Activated CD4-positive, alpha-beta memory T cell treated with anti-CD3 and anti-CD28 coated beads, Interleukin-2, amount 10 ng/mL, durations not matched to agents 7 days and 5 days (primary cell): ENCODE measurements at places on chromosomes 3 and 15. TPM values are rescaled to one million over a fixed set of nuclear protein-coding genes. Genes with fewer than 3 reads are reported as not detected.

The ITIH1 gene
- total RNA-seq, result not detected

The ADCY5 gene
- not detected for total RNA-seq

The STRIT1 gene
- total RNA-seq, result not detected

DNA sequence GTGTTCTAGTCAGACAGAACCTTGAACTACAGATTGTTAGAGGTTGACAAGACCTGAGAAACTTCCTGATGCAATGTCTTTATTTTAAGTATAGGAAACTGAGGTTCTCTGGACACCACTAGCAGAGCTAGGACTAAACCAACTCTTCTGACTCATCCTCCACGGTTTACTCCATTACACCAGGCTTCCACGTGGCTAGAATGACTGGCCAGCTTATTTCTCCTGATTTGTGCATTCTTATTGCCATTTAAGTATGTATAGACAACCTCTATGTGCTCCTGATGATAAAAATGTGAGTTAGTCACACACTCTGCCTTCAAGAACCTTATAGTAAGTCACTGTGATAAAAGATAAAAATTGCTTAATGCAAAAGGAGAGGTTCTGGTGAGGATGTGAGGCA lies 182.7 kb downstream of the MEX3B start:
- no peaks in the 10 kb centered on the region for H3K27me3 ChIP-seq
- no peaks in the 10 kb centered on the region for H3K4me1 ChIP-seq
- H3K4me3 ChIP-seq, result no peak overlapping the region
- no peaks in the 10 kb centered on the region for H3K36me3 ChIP-seq

GRCh38 chr15:65259367-65259797 lies 27.3 kb downstream of the PARP16 start:
- H3K36me3 ChIP-seq, result peaks cover 36% of the 10 kb centered on the region
- no peaks in the 10 kb centered on the region for H3K27me3 ChIP-seq
- DNase-seq, result no peak
- no peak overlapping the region for H3K4me3 ChIP-seq
- H3K27ac ChIP-seq, result no peak overlapping the region

DNA sequence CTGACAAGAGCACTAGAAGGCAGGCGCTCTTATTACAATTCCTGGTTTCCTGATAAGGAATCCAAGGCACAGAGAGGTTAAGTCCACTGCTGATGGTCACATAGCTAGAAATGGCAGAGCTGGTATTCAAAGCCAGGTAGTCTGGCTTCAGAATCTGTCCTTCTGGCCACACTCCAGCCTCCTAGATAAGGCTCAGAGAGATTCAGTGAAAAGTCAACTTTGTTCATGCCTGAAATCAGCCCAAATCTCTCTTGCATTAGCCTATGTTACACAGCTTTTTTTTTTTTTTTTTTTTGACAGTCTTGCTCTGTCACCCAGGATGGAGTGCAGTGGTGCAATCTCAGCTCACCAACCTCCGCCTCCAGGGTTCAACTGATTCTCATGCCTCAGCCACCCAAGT lies 21.1 kb upstream of the CMTM8 start:
- H3K4me3 ChIP-seq, result no peak overlapping the region
- no peak overlapping the region for H3K27ac ChIP-seq
- H3K36me3 ChIP-seq, result no peaks in the 10 kb centered on the region
- H3K4me1 ChIP-seq, result no peaks in the 10 kb centered on the region
- DNase-seq, result no peak

The POLQ gene
- total RNA-seq, result 27.0 TPM

GRCh38 chr3:144142151-144142840 lies 170.7 kb downstream of the DIPK2A start:
- H3K27ac ChIP-seq, result no peak overlapping the region
- no peak for DNase-seq
- no peaks in the 10 kb centered on the region for H3K36me3 ChIP-seq
- H3K4me3 ChIP-seq, result no peak overlapping the region
- H3K27me3 ChIP-seq, result no peaks in the 10 kb centered on the region
- H3K4me1 ChIP-seq, result no peaks in the 10 kb centered on the region

The GOLGA8J gene
- not detected for total RNA-seq

The PLA1A gene
- total RNA-seq, result not detected

The LSAMP gene
- not detected for total RNA-seq

The MORC1 gene
- not detected for total RNA-seq

DNA sequence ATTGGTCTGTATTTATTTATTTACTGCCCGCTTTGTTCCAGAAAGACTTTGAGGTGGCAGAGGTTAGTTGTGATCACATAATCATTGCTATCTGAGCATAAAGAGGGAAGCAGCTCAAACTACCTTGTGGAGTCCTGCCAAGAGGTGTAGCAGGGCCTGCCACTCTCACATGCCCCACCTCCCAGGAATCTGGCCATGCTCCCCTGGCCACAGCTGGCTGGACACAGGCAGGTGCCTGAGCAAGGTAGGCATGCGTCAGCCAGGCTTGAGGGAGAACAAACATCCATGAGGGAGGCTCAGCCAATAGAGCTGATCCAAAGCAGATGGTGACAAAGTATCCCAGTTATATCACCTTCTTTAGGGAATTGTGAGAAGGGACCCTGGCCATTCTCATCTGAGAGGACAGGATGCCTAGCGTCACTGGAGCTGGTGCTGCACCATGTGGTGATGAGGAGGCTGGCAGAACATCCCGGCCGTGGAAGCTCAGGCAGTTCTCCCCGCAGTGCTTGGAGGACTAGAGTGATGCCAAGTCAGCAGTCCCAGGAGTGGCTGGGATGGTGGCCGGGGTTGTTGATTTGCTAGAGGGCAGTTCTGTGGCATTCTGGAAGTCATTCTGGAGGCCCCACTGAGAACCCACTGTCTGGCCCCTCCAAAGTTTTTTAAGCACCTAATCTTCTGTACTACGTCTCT lies 6.8 kb upstream of the POLG start:
- no peak for DNase-seq
- no peak overlapping the region for H3K27ac ChIP-seq
- H3K4me3 ChIP-seq, result no peak overlapping the region
- no peaks in the 10 kb centered on the region for H3K36me3 ChIP-seq

The SLC6A11 gene
- not detected for total RNA-seq

The DNAJA4 gene
- total RNA-seq, result 30.9 TPM

GRCh38 chr3:183211352-183211751 lies 41.7 kb upstream of the B3GNT5 start:
- no peak overlapping the region for H3K27ac ChIP-seq
- H3K4me1 ChIP-seq, result peaks cover 6% of the 10 kb centered on the region
- peaks cover 23% of the 10 kb centered on the region for H3K36me3 ChIP-seq
- H3K27me3 ChIP-seq, result no peaks in the 10 kb centered on the region
- no peak overlapping the region for H3K4me3 ChIP-seq
- DNase-seq, result no peak

GRCh38 chr15:92614301-92614700 lies 41.3 kb downstream of the FAM174B start:
- H3K27me3 ChIP-seq, result peaks cover 3% of the 10 kb centered on the region
- DNase-seq, result no peak
- no peaks in the 10 kb centered on the region for H3K36me3 ChIP-seq
- H3K4me1 ChIP-seq, result peaks cover 5% of the 10 kb centered on the region
- H3K4me3 ChIP-seq, result no peak overlapping the region

DNA sequence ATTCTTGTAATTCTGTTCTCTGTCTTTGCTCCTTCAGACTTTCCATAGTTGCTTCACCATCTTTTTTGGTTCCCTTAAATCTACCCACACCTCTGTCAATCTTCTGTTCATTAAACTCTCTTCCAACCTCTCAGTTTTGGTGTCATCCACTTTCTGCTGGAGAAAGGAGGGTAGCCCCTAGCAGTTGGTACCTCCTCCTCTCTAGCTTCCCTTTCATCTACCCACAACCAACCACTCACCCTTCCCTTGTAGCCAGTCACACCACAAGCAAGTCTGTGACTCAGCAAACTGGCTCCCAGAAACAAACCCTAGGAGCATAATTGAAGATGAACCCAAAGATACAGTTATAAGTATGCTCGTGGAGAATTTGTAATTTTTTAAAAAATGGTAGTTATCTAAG lies 318.6 kb downstream of the FHIT start:
- no peaks in the 10 kb centered on the region for H3K36me3 ChIP-seq
- H3K27ac ChIP-seq, result no peak overlapping the region
- H3K4me1 ChIP-seq, result no peaks in the 10 kb centered on the region
- H3K4me3 ChIP-seq, result no peak overlapping the region
- no peak for DNase-seq

DNA sequence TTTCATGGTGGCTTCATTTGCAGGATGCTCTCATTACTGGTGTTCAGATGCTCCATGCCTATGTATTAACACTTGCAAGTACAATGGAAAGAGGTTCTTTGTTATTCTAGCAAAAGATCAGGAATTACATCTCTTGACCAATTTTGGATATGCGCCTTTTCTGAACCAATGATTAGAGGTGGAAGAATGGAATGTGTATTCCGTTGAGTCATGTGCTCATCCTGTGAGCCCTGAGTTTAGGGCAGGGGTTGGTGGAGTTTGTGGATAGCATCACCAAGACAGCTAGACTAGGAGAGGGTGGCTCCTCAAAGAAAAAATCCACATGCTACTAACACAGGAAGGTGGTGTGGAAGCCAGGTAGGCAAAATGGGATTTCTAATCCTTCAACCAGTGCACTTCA lies 80.7 kb upstream of the SLC25A26 start:
- no peak for DNase-seq
- H3K27me3 ChIP-seq, result no peaks in the 10 kb centered on the region
- H3K36me3 ChIP-seq, result no peaks in the 10 kb centered on the region
- no peak overlapping the region for H3K4me3 ChIP-seq
- H3K4me1 ChIP-seq, result no peaks in the 10 kb centered on the region

The ACAD11 gene
- total RNA-seq, result 13.0 TPM

The C2CD4B gene
- 0.23 TPM for total RNA-seq

DNA sequence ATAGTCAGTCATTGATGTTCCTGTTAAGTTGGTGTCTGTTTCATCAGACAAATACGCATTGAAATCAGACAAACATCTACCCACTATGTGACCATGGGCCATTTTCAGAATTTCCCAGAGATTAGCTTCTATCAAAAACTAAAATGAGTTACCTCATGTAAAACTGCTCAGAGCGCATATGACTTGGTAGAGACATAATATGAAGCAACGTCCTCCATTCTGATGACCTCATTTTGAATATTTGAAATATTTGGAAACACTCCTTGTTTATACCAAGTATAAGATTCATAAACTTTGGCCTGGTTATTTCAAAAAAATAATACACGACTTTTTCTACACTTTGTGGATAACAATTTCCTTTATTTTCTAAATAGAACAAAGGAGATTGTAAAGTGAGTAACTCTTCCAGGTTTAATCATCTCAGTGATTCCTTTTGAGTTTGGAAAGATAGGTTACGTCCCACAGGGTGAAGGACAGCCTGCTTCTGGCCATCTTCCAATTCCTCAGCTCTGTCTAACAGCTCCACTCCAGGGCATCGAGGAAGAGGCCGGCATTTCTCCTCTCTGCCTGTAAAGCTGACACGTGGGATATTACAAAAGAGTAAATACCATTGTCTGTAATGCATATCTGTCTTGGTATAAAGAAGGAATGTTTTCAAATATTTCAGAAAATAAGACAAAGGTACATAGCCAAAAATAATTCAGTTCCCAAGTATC lies 122.6 kb downstream of the CADM2 start:
- H3K27me3 ChIP-seq, result no peaks in the 10 kb centered on the region
- H3K27ac ChIP-seq, result no peak overlapping the region
- DNase-seq, result no peak
- H3K4me1 ChIP-seq, result no peaks in the 10 kb centered on the region
- no peak overlapping the region for H3K4me3 ChIP-seq

GRCh38 chr15:74227968-74228722 lies 8.0 kb upstream of the CCDC33 start:
- DNase-seq, result no peak
- H3K27ac ChIP-seq, result no peak overlapping the region
- H3K4me3 ChIP-seq, result no peak overlapping the region
- peaks cover 19% of the 10 kb centered on the region for H3K27me3 ChIP-seq
- no peaks in the 10 kb centered on the region for H3K36me3 ChIP-seq
- no peaks in the 10 kb centered on the region for H3K4me1 ChIP-seq

GRCh38 chr3:49158792-49159191 lies 7.3 kb downstream of the CCDC71 start:
- H3K36me3 ChIP-seq, result peaks cover 13% of the 10 kb centered on the region
- no peak for DNase-seq
- H3K27ac ChIP-seq, result no peak overlapping the region
- H3K27me3 ChIP-seq, result no peaks in the 10 kb centered on the region

DNA sequence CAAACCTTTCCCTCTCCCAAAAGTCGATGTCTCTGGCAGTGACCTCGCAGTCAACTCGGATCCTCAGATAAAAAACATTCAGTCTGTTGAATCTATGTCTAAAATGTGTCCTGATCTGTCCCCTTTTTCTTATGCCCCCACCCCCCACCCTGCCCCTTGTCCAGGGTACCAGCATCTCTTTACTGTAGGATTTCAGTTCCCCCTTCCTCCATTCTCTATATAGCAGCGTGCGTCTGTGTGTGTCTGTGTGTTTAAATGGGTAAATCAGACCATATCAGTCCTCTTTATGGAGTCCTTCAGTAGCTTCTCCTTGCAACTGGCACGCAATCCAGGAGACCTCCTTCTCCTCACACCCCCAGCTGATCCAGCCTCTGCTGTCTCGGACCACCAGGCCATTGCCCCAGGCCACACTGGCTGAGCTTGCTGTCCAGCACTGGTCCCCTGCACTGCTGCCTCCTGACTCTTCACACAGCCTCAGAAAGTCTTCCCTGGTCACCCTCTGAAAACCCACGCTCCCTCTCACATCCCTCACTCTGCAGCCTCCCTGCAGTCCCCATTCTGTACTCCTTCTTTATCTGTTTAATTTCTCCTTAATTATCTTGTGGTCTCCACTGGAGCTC lies 1.5 kb downstream of the LRRK1 start:
- peaks cover 56% of the 10 kb centered on the region for H3K27me3 ChIP-seq
- no peak overlapping the region for H3K27ac ChIP-seq
- no peak for DNase-seq

DNA sequence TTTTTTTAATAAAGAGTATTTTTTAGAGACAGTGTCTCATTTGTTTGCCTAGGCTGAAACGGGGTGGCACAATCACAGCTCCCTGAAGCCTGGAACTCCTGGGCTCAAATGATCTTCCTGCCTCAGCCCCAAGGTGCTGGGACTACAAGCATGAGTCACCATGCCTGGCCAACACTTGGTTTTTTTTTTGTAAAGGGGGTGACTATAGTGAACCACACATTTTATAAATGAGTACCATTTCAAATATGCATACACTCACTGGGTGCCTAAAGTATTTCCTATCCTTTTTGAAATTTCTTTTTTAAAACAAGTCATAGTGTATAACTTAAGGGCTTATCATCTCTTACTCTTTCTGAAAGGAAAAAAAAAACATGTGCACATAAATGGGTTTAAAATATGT lies 325.2 kb upstream of the MEIS2 start:
- DNase-seq, result no peak
- H3K27ac ChIP-seq, result no peak overlapping the region
- no peaks in the 10 kb centered on the region for H3K36me3 ChIP-seq
- H3K4me1 ChIP-seq, result no peaks in the 10 kb centered on the region
- H3K27me3 ChIP-seq, result no peaks in the 10 kb centered on the region
- no peak overlapping the region for H3K4me3 ChIP-seq

DNA sequence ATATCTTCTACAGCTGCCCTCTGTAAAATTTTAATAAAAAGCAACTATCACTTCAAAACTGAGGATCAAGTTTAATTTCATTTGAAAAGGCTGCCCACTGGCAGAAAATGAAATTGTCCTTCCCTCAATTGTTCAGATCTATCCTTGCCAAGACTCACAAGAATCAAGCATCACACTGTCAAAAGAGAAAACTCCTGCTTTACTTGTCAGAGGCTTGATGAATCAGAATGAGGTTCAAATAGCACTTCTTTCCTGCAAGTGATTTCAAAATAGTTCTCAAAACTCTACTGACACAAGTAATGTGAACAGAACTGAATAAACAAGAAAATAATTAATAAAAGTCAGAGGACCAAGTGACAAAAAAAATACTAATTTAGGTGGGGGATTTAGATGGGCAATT lies 70.6 kb downstream of the GOLIM4 start:
- H3K27me3 ChIP-seq, result peaks cover 2% of the 10 kb centered on the region
- no peak overlapping the region for H3K4me3 ChIP-seq
- peaks cover 9% of the 10 kb centered on the region for H3K36me3 ChIP-seq
